Kidney epithelial cell (primary cell): ENCODE measurements at places on chromosomes 7 and 10.

DNA sequence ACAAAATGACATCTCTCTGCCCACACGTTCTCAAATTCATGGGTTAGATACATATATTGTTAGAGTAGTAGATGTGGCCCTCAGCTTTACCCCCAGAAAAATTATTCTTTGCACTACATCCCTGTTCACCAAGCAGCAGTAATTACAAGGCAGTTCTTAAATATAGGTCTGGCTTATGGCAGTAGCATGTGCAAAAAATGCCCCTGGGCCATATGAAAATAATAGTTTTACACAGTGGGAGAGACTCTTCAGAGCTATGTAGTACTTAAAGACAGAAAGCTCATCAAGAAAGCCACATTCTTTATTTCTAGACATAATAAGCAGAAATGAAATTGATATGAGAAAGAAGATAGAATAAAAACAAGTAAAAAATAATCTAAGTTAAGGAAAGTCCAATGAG is 196.3 kb upstream of the FOXP2 start:
- DNase-seq = no peak

GRCh38 chr10:98340940-98341310 is 72.9 kb upstream of the LOXL4 start:
- no peak for DNase-seq

GRCh38 chr10:59971915-59972314 is 65.6 kb upstream of the CCDC6 start:
- peak; percentile 47 for DNase-seq

DNA sequence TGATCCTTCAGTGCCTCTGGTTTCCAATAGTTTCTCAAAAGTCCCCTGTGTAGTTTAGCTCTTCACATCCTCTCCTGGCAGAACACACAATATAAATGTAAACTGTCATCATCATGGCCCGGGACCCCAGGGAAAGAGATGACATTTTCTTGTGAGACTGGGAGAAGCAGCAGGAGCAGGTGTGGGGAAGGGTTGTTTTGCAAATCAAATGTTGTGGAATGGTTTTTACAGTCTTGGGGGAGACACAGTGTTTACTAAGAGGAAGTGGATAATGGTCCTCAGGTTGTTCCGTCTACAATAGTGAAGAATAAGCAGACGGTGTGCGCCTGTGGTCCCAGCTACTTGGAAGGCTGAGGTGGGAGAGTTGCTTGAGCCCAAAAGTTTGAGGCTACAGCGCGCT is 159.1 kb downstream of the SEC23IP start:
- no peak for DNase-seq

DNA sequence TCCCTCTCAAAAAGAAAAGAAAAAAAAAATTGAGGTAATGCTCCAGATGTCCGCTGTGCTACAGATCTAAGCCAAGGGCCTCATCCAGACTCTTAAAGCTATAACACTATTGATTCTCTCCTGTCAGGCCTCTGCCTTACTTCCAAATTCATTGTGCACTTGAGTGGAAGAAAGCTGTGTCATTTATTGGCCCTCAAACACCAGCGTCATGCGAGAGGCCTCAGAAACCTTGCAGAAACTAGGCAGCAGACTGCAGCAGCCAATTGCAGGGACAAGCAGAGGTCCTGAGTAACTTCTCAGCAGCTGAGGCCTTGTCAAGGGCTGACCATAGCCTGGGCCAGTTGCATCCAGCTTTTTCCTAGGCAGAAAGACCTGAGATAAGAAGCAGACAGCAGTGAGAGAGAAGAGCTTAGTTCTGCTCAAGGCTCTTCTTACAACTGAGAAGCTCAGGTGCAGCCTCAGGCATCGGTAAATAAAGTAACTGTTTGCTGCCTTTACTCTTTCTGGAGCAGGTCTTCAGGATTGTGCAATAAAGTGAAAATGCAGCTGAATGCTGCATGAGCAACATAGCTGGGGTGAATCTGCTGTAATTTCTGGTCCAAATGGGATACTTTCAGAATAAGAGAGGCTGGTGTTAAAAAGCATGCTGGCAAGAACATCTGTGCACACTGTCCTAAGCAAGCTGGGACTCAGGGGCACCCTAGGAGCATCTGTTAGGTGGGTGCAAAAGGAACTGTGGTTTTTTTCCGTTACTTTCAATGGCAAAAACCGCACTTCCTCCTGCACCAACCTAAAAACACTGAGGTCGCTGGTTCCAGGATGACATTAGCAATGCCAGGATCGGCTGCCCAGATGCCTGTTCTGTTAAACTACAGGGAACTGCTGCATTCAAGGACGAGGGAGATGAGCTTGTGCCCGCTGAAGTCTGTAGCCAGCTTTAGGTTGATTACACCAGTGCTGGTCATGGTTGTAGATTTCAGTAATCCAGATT is 181.8 kb upstream of the PFKP start:
- DNase-seq = no peak

GRCh38 chr7:80783678-80784327 is 135.0 kb downstream of the SEMA3C start:
- DNase-seq = no peak

DNA sequence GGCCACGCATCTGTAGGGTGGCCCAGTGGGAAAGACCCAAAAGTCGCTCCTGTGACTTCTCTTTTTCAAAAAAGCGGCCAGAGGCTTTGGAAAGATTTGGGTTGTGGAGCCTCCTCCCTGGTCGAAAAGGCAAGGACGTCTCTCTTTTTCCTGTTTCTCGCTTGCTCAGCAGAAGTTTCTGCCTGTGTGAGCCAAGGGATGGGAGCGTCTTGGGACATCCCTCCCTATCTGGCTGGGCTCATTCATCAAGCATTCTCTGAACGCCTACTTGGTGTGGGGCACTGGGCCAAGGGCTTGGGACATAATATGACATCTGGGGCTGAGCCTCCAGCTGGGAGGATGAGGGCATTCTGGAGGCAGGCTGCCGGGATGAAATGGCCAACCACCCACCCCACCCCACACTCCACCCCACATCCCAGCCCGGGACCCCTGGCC is 120.9 kb downstream of the C10orf105 start:
- no peak for DNase-seq

- no peak for DNase-seq
Measured at GRCh38 chr10:3828404-3829155, 43.6 kb upstream of the KLF6 start.

DNA sequence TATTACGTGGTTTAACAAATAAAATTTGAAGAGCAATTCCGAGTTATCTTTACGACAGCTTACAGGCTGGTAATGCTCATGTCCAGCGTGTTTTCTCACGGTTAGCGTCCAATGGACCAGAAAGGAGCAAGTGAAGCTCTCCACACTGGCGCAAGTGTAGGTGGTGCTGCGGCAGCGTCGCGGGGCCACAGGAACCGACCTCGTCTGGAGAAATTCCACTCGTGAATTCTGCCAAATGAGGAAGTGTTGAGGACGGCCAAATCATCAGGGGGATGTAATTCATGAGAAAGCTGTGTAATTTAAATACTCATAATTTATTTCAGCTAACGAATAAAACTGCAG is 350 bp upstream of the ZNF37A start:
- no peak for DNase-seq

DNA sequence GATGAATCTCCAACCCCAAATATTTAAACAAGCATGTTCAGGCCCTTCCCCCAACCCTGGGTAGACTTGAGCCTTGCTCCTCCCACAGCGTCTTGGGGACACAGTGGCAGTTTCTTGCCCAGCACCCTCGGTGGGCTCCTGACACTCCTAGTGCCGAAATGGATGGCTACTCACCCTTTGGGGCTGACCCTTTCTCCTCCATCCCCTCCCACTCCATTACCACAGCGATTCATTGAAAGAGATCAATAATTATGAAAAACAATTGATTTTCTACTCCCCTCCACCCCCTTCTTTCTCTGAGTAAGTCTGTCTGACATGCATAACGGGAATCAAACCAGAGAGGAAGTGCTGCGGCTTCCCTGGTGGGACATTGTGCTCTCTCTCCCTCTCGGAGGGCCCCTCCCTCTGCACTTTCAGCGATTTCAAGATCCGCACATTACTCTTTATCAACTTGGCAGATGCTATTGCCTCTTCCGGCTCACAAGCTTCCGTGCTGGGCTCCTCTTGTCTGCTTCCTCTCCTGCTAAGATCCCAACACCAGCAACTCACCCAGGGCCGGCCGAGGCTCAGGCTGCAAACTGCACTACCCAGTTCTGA is 79.0 kb upstream of the PLXNA4 start:
- DNase-seq = no peak

DNA sequence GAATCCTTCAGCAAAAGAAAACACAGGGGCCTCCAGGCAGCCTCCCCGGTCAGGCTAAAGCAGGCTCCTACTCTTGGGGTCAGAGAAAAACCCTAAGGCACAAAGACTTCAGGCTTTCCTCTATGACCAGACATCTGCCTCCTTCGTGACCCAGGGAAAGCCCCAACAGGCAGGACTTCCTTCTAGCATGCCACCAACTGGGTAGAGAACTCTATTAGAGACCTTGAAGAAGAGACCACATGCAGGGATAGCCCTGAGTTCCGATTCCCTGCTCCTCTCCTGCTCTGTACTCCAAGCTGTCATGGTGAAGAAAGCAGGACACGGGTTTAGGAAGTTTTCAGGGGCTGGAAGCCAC is 1.3 kb downstream of the TRPV6 start:
- no peak for DNase-seq

- DNase-seq = no peak
Measured at GRCh38 chr10:123787566-123787965, 104.0 kb downstream of the CPXM2 start.

DNA sequence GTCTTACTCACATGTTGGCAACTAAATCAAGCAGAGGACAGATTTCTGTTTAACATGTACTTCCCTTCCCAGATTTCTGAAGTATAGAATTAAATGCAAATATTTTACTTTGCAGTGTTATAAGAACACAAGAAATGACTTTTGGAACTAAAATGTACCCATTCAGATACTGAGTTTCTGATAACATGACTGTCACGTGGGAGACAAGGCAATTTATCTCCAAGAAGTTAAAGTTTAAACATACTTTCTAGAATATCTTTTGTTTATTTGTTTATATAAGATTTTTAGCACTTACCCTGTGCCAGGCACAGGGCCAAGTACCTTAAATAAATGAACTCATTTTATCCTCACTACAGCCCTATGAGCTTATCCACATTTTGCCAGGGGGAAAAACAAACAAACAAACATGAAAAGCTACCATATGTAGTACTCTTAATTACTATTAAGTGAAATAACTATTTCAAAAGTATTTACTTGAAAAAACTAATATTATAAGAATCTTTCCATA is 807.1 kb upstream of the KCND2 start:
- no peak for DNase-seq

- no peak for DNase-seq
Measured at GRCh38 chr10:116269619-116270018, 3.4 kb downstream of the GFRA1 start.

DNA sequence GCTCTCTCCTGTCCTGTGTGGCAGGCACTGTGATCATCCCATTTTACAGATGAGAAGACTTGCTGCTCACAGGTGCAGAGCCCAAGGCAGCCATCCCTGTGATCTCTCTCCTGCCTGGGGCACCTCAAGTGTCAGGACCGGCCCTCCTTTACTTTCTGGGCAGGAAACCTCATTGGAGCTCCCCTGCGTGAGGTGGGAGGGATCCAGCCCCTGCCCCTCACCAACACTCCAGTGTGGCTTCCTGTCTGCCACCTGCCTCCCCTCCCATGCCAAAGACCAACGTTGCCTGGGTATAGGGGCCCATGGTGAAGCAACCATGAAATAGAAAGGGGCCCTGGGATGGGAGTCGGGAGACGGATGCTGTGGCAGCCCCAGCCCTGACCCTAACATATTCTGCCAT is 91.2 kb upstream of the MYL10 start:
- no peak for DNase-seq

DNA sequence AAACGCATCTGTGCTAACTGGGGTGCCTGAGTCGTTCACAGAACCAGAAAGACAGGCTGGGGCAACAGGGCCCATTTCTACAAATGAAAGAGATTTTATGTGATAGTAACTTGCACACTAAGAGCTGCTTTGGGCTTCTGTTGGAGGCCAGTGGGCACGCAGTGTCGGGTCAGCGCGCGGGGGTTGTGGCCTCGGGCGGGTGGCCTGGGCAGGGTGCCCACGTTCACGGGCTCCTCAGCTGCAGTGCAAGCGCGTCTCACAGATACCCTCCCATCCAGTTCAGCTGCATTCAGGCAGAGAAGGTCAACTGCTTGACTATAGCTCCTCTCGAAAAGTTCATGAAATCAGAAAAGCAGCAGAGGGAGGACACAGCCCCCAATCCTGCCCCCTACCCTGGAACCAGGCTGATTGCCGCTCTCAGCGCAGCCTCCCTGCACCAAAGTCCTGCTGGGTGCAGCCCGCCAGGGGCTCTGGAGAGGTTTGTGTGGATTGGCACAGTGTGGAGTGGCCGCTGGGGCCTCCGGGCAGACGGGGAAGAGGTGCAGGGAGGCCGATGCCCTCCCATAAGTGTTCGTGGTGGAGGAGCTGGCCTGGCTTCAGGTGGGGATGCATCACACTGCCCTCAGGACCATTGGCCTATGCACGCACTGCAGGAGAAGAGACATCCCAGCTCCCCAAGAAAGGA is 582.8 kb downstream of the TCERG1L start:
- no peak for DNase-seq

GRCh38 chr7:158445421-158446175 is 142.0 kb downstream of the PTPRN2 start:
- no peak for DNase-seq

DNA sequence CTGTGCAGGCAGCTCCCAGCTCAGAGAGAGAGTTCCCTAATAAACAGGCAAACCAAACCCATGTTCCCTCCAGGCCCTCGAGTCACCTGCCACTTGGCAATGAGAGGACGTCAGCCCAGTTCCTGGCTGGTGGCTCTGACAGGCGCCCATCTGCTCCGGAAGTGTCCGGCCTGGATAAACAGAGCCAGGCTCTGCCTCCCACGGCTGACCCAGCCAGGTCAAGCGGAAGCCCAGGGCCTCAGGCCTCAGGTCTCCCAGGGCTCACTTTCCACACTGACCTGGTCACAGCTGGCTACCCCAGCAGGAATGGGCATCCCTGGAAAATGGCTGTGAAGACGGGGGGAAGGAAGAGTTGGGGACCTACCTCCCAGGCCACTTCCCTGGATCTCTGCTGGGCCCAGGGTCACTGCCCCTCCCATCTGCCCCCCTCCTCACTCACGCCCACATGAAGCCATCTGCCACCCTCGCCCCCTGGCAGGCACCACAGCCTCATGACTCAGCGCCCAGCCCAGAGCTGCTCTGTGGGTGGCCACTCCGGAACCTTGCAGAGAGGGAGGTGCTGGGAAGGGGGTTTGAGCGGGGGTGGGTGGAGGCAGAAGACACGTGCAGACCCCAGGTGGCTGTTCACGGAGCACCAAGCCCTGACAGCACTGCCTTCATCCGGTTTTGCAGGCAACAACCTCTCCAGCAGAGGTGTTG is 37.4 kb upstream of the DUSP5 start:
- DNase-seq = peak; percentile 49

DNA sequence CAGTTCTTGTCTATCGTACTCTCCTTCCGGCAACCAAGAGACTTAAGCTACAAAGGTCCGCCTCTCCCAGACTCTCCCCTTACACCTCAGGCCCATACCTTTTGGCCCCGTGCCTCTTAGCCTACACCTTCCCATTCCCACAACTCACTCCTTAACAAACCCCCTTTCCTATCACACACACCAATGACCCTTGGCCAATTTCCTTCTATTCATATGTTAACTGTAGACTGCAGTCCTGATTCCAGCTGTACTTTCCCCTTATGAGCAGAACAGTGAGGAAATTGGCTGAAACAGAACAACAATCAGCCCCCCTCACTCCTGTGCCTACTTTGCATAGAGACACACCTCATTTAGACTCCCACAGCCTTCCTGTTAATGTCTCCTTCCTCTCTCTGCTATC is 1.4 kb upstream of the TMEM139 start:
- no peak for DNase-seq
